ENCODE measurements at places on chromosomes 7 and 10. TPM values are rescaled to one million over a fixed set of nuclear protein-coding genes. Genes with fewer than 3 reads are reported as not detected.
A peak's percentile ranks its signal among the peaks of the same experiment; 100 is the strongest.

DNA sequence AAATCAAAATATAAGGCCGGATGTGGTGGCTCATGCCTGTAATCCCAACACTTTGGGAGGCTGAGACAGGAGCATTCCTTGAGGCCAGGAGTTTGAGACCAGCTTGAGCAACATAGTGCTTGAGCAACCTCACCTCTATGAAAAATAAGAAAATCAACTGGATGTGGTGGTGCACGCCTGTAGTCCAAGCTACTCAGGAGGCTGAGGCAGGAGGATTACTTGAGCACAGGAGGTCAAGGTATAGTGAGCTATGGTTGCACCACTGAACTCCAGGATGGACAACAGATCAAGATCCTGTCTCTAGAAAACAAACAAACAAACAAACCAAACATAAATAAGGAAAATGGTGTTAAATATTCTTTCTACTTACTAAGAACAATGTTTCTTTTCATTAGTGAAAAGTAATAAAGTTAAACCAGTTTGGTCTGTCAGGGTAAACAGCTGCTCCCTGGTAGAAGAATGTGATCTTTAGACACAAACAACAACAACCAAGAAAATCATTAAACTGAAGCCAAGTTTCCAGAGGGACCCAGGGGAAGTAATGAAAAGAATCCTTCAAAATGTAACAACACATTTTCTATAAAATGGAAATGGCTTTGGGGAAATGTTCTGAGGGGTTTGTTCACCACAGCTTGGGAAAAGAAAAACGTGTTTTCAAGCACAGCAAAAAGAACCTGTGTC lies 17.5 kb upstream of the BAG3 start:
- no peak for DNase-seq

DNA sequence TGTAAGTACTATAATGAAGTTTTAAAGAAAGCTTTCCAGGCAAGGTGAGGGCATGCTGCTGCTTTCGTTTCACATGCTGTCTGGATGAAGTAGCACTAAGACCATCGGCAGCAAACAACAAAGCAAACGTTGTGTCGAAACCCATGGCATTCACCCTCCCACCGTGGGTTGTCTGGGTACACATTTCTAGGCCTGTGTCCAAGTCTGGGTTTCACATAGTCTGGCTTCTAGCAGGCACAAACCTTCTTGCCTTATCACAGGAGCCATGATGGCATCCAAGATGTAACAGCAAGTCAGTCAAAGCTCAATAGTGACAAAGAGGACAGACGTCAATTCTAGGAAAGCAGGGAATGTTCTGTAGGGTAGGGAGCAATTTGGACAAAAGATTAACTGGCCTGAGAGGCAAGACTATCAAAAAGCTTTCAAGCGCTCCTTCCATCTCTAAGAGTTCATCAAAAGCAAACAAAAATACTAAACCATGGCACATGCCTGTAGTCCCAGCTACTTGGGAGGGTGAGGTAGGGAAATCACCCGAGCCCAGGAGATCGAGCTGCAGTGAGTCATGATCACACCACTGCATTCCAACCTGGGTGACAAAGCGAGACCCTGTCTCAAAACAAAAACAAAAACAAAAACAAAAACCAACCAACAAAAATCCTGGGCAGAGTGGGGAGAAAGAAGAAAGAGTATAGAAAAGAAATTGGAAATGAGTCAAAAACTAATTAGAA lies 42.7 kb downstream of the PAXIP1 start:
- no peak for DNase-seq

DNA sequence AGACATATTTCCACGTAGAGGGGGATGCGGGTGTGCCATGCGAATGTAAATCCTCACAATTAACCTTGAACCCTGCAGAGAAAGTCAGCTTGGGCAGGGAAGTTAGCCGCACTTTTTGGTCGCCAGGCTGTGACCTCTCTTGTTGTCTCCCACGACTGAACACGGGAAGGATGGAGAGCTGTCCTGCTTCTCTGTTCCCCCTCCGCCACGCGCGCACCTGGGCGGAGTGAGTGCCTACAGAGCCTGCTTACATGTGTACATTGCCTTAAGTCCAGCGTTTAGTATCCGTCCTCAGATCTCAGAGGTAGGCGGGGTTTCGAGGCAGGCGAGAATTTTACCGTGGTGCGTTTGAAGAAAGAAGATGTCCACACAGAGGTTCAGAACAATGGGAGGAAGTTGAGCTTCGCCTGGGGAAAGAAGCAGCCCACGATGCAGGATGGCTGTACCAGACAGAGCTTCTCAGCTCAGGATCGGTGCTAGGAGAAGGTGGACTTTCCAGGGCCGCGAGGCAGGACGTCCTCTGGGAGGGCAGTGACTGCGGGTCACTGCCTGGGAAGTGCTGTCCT lies 482 bp upstream of the ERCC6 start:
- peak; percentile 62 for DNase-seq

GRCh38 chr7:2049782-2050510 lies 182.8 kb downstream of the MAD1L1 start:
- DNase-seq: peak; percentile 28

- DNase-seq: no peak
Observed at GRCh38 chr7:95632609-95633008, 36.3 kb upstream of the PDK4 start.

DNA sequence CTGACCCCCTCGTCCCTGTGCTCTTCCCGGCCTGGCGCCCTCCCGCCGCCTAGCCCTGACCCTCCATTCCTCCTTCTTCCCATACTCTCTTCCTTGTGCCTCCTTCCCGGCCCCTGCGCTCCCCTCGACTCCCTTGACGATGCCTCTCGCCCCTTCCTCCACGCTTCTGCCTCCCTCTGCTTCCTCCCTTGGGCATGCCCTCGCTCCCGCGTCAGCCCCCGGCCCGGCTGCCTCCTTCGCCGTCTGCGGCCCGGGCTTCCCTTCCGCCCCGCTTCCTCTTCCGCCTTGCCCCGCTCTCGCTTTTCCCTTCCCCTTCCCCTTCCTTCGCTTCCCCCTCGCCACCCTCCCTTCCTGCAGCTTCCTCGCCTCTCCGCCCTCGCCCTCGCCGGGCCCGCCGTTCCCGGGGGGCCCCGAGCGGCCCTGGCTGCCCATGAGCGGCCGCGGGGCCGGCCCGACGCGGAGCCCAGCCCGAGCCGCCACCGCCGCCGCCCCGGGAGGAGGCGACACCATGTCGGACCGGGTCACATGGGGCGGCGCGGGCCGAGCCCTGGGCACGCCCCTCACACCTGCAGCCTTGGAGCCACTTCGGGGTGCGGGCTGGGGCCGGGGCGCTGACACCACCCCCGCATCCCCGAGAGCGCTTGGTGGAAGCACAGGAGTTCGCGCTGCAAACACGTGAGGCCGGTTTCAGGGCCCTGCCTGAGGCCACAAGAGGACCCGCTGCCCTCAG lies at the start of gene FBXW4:
TSS of gene FBXW4 (minus strand) at position 497 of the 730 bp plus-strand sequence. CDS start at position 432, 65 bp downstream.
- peak; percentile 73 for DNase-seq

DNA sequence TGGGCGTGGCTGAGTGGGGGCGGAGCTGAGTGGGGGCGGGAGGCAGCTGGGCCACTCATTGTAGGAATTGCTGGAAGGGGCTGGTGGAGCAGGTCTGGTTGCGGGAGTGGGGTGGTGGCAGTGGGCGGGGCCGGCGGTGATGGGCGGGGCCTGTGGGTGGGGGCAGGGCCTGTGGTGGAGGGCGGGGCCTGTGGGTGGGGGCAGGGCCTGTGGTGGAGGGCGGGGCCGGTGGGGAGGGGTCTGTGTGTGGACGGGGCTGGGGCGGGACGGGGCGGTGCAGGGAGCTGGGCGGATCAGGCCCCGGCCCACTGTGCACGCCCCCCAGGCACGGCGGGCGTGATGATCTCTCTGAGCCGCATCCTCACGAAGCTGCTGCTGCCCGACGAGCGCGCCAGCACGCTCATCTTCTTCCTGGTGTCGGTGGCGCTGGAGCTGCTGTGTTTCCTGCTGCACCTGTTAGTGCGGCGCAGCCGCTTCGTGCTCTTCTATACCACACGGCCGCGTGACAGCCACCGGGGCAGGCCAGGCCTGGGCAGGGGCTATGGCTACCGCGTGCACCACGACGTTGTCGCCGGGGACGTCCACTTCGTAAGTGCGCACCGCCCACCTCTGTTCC lies 14.0 kb downstream of the SLC29A4 start:
- no peak for DNase-seq

DNA sequence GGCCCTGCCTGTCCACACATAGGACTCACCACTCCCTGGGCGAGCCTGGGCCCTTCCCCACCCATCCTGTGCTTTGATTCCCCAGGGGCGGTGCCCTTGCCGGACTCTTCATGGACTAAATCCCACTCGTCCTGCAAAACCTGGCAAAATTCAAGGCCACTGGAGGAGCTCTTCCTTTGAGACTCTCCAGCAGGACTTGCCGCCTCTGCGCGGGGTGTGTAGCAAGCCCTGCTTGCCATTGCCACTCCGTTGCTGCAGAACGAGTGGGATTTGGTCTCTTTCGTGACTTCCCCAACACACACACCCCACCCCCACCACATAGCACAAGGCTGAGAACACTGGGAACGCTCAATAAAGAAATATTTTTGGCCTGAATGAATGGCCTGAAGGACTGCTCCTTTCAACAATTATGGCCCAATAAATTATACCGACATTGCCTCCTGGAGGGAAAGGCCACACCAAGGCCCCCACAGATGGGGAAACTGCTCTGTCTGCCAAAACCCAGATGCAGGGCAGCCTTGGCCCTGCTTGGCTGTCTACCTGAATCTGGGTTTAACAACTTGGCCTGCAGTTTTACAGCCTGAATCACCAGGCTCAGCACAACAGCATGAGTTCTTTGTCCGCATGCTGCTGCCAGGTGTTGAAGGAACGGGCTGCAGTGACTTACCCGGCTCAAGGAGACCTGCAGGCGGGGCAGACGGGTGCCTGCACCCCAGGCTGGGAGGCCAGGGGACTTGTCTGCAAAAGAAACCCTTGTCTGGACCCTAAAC lies 72.8 kb upstream of the KAT6B start:
- no peak for DNase-seq

DNA sequence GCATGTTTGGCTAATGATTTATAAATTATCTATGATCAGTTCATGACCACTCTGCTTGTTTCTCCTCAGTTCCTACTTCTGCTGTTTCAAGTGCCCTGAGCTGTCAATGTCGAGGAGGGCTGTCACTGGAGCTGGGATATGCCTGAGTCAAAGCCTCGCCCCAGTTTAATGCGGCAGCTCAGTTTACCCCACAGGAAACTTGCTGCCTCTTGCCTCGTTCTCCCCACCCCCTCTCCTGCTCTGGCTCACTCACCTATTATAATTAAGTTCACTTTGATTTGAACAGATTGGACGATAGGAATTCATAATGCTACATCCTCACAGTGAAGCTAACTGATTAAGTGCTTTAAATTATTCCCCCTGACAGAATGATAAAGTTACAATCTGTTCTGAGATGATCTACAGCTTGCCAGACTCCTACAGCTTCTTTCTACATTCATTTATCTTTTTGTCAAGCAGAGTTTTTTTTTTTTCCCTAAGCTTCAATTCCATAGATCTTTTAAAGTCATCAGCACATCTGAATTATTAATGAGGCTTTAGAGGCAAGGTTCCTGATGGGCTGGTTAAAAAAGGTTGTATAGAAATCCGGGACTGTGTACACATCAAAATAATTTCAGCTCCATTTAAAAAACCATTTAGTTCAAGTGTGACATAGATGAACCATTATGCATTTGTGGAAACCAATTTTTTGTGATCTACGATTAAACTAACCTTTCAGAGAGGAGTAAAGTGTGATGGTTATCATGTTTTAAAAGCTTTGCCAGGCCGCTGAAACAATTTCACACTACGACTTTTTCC lies 758.3 kb downstream of the KCNMA1 start:
- no peak for DNase-seq

GRCh38 chr7:4633012-4633411 lies 49.1 kb upstream of the FOXK1 start:
- DNase-seq: no peak

- no peak for DNase-seq
Observed at GRCh38 chr10:91987397-91988037, 63.9 kb downstream of the BTAF1 start.

DNA sequence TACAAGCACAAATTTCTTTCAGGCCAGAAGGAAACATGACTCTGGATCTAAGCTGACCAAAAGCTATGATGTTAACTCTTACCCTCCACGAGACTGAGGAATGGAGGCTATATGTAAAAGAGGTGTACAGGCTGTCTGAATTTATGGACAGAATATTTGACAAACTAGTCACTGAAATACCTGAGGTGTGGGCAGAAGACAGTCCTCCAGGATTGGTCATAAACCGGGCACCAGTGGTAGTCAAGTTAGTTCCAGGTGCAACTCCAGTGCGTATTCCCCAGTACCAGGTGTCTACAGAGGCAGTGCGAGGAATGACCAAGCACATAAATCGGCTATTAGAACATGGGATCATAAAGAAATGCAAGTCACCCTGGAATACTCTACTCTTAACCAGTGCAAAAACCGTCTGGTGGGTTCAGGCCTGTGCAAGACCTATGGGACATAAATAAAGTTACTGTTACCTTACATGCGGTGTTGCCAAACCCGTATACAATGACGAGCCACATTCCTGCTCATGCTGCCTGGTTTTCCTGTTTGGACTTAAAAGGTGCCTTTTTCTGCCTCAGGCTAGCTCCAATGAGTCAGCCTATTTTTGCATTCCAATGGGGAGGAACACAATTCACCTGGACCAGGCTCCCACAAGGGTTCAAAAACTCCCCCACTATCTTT lies 6.7 kb upstream of the CYREN start:
- DNase-seq: no peak

- no peak for DNase-seq
Observed at GRCh38 chr10:128599538-128599937, 473.3 kb upstream of the MKI67 start.

GRCh38 chr7:105321754-105322455 lies 66.8 kb downstream of the SRPK2 start:
- no peak for DNase-seq

DNA sequence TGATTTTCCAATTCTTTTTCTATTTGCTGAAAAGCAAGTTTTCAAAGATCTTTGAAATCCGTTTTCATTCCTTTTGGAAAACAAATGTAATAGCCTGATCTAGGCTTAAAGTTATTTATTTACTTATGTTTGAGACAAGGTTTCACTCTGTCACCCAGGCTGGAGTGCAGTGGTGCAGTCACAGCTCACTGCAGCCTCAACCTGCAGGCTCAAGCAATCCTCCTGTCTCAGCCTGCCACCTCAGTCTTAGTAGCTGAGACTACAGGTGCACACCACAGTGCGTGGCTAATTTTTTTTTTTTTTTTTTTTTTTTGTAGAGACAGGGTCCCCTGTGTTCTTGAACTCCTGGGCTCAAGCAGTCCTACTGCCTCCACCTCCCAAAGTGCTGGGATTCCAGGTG lies 4.6 kb downstream of the ST7 start:
- no peak for DNase-seq

The TMEM236 gene
- total RNA-seq: 0.43 TPM

The IFIT1B gene
- not detected for total RNA-seq

The NPTX2 gene
- 3.4 TPM for total RNA-seq

The CALHM2 gene
- 11.6 TPM for total RNA-seq

The AKR1B15 gene
- not detected for total RNA-seq

The BMPER gene
- total RNA-seq: 2.3 TPM

The OGA gene
- 84.4 TPM for total RNA-seq

The ZNF680 gene
- total RNA-seq: 18.3 TPM

The CACUL1 gene
- 21.4 TPM for total RNA-seq

The MARVELD1 gene
- total RNA-seq: 6.4 TPM
